ENCODE measurements at places on chromosomes 5 and 9.

DNA sequence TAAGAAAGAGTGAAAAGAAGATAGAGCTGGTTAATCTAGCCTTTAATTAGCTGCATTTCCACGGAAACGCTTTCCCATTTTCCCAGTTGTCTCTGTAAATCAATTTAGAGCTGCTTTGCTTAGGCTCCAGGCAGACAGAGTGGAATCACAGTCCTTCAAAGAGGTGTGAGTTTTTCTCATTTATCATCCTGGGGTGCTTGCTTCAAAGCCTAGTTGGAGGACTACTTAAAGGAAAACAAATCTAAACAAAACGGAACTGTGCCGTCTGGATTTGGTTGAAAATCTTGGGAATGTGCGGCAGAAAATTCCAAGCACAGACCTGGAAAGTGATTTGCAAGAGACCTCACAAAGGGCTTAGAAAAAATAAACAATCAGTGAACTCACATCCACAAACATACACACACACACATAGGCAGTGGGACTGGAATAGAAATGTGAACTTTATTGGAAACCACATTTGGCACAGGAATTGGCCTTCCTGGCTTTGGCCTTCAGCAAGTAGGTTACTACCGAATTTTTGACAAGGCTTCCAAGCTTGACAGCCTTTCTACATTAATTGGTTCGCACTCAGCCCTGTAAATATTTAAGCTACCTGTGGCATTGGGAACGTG is 235.2 kb upstream of the SLC24A2 start:
- no peak for DNase-seq

DNA sequence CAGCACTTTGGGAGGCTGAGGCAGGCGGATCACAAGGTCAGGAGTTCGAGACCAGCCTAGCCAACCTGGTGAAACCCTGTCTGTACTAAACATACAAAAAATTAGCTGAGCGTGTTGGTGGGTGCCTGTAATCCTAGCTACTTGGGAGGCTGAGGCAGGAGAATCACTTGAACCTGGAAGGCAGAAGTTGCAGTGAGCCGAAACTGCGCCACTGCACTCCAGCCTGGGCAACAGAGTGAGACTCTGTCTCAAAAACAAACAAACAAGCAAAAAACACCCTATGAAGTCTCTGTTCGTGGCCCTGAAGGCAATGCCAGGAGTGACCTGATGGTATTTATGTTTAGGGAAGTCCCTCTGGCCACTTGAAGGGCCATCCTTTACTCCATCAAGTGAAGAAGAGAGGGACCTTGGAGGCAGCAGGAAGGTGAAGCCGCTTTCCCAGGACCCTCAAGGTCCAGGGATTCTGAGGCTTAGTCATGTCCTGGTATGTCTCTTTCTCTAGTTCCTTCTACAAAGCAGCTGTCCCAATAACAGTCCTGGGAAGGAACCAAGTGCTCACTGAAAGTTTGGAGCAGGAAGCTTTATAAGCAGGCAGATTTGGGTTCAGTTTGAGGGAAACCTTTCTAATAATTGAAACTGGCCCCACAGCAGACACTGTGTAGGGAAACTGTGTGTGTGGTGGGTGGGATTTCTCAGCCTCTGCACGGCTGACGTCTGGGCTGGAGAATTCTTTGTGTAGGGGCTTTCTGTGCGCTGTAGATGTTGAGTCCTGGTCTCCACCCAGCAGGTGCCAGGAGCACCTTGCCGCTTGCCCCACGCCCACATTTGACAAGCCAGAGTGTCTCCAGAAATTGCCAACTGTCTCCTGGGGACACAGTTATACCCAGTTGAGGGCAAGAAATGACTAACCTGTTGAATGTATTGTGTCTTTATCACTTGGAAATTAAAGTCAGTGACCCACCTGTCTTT is 12.5 kb downstream of the PHF2 start:
- DNase-seq = no peak

DNA sequence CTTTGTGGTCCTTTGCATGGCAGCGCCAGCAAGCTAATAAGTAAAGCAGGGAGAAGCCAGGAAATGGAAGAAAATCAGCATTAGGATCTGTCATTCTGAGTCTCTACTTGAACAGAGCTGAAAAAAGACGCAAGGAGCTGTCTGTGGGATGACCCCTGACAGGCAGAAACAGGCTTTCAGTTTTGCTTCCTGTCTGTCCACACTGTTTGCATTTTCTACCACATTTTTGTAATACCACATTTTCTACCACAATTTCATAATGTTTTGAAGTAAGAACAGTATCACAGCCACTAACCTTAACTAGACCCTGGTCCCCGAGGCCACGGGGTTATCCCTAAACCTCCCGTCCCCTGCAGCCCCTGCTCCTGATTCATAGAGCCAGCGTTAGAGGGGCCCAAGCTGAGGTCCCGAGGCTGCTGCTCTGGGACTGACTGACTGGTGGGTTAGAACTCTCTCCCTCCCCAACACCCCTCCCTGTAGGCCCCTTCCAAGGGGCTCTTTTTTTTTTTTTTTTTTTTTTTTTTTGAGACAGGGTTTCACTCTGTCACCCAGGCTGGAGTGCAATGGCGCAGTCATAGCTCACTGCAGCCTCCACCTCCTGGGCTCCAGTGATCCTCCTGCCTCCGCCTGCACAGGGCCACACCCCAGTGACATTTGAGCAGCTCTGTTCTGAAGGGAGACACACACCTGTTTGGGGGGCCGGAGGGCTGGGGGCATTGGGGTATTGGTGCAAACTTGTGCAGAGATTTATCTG is 4.0 kb upstream of the CLIC3 start:
- DNase-seq = no peak

- DNase-seq = no peak
These were observed 288.3 kb upstream of the MPDZ start for GRCh38 chr9:13567833-13568232.

DNA sequence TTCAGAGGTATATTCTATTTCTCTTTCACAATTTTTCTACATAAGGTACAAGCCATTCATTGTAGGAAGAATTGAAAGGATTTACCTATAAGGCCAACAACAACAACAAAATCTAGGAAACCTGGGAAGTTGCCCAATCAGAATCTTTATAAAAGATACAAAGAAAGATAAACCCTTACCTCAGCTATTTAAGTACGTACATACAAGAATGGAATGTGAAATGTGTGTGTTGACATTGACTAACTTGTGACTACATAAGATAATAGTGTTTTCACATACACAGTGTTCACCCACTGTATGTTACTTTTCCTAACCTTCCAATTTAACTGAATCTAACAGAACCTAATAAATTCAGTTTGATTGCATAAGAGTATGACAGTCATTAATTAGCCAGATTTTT is 154.1 kb downstream of the ADAMTS6 start:
- no peak for DNase-seq

DNA sequence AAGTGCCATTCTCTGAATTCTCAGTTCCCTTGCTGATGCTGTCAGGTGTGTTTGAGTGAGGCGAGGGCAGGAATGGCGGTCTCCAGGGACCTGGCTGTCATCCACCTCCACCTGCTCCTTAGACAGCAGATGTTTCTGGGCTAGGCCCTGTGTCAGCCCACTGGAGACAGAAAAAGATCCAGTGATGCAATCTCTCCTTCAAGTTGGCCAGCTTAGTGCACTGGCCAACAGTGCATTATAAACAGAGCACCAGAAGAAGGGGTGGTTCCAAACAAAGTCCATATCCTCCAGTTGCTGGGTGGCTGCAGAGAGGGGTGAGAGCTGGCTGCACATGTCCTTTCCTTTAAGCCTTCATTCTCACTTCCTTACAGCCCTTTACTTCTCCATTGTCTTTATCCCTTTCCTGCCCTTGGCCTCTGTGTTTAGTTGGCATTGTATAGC is 26.5 kb downstream of the NANS start:
- no peak for DNase-seq

DNA sequence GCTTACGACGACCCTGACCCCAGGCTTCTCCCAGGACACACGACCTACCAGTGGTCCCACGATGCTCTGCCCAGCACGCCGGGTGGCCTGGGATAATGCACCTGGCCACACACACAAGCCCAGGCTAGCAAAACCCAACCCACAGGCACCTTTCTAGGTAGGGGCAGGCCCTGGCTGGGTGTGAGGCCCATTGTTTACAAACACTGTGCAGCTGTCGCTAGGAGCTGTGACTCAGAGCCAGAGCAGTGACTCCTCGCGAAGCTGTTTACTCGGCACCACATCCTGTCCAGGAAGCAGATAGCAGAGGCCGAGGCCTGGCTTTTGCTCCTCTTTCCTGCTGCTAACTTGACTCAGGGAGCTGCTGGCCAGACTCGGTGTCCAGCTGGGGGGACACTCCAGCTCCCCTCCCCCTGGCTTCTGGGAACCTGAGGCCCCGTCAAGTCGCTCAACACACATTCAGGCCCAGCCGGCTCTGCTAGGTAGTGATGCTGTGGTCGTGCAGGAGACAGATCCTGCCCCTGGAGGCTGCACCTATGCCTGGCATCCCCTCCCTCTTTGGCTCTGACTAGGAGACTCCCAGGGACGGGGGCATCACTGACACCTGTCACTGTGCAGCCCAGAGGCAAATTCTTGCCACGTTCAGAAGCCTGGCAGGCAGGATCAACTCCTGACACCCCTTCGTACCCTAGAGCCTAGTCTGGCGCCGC is 12.8 kb upstream of the RALGDS start:
- peak; percentile 79 for DNase-seq

DNA sequence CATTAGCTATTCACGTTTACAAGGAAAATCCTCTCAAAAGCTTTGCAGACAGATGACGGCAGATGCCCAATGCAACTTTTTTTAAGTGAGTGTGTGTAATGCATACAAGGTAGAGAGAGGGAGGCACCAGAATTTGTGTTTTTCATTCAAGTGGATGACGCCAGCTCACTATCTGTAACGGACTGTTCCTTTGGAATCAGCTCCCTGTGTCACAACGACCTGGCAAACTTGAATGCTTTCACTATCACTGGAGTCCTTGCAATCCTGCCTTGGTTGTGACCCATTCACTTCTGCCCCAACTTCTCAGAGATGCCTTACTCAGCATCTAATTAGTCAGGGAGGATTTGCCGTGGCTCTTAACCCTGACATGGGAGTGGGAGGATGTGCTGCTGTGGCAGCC is 148.5 kb downstream of the BNC2 start:
- DNase-seq = no peak

- no peak for DNase-seq
These were observed 10.3 kb upstream of the ANKHD1 start for GRCh38 chr5:140391312-140391711.

DNA sequence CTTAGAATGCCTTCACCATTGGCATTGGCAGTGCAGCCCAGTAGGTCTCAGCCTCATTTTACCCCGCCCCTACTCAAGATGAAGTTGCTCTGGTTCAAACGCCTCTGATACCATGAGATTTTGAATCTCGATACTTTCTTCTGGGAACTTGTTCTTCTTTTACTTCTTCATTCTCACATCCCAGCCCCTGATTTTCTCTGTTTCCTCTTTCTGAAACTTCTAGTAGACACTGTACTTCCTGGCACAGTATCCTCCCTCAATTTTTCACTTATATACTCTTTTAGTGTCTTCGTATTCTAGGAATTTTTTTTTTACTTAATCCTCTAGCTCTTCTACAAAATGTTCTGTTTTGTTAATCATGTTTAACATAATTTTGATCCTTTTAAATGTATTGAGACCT is 13.1 kb upstream of the ZNF79 start:
- DNase-seq = no peak

DNA sequence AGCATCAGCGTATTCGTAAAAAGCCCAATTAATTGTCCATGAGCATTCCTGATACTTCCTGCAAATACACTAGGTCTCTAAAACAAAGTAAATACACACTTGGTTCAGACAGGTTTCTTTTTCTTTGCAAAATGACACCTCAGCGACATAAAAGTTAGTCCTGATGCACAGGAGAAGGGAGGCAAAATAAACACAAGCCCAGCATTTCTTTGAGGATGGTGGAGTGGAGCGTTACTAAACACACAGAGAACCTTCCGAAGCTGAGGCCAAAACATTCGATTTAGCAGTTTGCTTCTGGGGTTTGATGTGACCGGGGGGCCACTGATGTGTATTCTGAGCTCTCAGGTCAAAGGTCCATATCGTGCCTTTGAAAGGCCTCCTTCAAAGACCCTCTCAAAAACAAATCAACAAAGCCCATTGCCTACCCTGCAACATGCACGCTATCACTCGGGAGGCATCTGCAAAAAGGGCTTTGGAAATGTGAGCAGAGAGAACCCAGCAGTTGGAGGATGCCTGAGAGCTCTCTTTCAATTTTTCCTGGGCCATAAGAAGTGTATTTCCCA is 268.4 kb upstream of the PANK3 start:
- DNase-seq = no peak

DNA sequence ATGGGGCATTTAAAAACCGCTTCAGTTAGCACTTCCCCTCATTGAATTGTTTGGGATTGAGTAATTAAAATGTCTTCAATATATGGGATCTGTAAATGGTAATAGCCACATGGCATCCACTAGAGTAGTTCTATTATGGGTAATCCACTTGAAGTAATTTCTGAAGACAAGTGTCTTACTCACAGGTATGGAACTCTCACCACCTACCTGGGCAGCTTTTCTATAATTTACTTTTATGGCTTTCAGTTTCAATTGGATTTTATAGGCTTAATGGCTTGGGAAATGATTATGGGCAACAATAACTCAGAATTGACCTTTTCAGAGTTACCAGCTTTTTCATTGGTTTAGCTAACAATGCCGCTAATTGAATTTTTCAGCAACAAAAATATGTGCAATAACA is 597.9 kb downstream of the PTPRD start:
- DNase-seq = no peak

GRCh38 chr9:2163231-2163885 is 148.2 kb downstream of the SMARCA2 start:
- no peak for DNase-seq

GRCh38 chr9:121029469-121029868 is 20.6 kb downstream of the C5 start:
- no peak for DNase-seq

DNA sequence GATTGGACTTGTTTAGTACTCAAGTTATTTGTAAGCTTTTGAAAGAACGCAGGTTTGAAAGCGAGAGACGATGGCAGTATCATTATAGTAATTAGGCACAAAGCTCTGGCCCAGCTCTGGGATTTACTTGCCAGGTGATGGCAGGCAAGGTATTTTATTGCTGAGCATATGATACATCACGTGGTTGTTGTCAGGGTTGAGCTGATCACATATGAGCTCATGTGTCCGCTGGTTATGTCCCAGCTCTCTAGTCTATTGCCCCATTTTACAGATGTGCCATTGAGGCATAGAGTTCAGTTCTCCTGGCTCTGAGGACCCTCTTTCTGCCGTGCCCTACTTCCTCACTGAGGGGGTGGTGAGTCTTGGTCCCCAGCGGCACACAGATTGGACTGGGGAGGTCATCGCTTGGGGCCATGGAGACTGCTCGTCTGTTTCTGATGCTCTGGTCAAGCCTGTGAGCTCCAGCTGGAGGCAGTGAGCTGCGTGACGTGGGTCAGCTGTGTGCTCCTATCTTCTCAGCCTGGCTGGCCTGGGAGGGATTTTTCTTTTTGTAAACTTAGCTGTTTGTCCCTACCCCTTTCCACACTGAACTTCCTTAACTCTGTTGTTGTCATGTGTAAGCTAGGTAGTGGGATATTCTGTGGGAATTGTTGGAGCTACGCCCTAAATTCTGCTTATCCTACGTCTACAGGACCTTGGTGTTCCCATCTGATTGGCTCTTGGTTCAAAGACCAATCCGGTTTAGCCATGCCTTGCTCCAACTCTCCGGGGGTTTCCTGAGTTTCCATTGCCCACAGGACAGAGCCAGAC is 2.2 kb downstream of the NXNL2 start:
- no peak for DNase-seq

GRCh38 chr5:6026766-6027406 is 351.5 kb downstream of the MED10 start:
- DNase-seq = no peak

All from activated T-helper 1 cell treated with anti-CD3 and anti-CD28 coated beads, Interleukin-2, amount 50 U/mL, for 16 hours (primary cell).